Epithelial cell of esophagus (primary cell): ENCODE measurements at places on chromosomes 6 and 20.

DNA sequence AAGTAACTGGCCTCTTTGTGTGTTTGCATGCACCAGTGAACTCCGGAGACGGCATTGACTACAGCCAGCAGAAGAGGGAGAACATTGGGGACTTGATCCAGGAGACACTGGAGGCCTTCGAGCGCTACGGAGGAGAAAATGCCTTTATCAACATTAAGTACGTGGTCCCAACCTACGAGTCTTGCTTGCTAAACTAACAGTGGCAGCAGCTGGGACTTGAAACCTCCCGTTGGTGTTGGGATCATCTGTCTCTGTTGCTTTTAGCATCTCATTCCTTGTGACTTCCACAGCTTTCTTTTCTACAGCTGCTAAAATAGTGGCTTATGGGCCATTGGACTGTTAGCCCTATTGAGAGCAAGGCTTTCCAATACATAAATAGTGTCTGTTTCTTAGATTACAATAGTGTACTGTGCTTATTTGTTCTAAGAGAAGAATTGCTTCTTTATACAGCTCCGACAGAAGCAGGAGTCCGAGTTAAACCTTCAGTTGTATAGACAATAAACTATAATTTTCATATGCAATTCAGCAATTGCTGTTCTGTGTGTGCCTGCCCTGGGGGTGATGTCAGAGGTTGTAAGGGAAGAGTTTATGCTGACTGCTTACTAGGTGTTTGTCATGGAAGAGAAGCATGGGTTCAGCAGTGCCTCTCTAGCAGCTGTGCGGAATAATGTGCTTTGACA lies 99.6 kb upstream of the QKI start:
- DNase-seq = peak; percentile 15

GRCh38 chr20:10074513-10074912 lies 39.7 kb downstream of the ANKEF1 start:
- DNase-seq = peak; percentile 97

GRCh38 chr6:89409461-89410035 lies 2.5 kb downstream of the RRAGD start:
- DNase-seq = no peak

GRCh38 chr6:111804627-111805235 lies 68.5 kb downstream of the FYN start:
- no peak for DNase-seq

GRCh38 chr6:53679446-53679933 lies 13.9 kb upstream of the KLHL31 start:
- peak; percentile 56 for DNase-seq

GRCh38 chr6:150835620-150836019 lies 29.9 kb upstream of the MTHFD1L start:
- peak; percentile 57 for DNase-seq

DNA sequence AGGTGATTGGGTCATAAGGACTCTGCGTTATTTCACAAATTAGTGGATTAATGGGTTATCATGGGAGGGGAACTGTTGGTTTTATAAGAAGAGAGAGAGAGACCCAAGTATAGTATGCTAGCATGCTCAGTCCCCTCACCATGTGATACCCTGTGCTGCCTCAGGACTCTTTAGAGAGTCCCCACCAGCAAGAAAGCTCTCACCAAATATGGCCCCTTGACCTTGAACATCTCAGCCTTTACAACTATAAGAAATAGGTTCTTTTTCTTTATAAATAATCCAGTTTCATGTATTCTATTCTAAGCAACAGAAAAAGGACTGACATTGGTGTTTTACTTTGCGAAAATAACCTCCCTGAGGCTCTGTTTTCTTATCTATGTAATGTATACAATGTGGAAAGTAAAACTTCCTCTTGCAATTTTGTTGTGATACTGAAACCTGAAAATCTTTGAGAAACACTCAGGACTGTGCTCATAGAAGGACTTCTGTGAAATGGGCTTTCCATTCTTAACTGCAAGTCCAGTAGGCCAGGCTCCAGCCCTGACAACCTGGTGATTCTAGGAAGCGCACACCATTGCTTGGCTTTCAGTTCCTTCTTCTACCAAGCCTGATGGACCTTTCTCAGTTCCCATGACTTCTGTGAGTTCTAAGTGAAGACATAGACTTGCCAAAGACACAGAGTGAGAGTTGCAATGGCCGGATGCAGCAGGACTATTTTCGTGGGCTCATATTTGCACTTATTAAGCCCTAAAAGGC lies 21.9 kb downstream of the SIRPD start:
- no peak for DNase-seq

- DNase-seq = peak; percentile 54
Observed at GRCh38 chr6:16472349-16473069, 234.1 kb downstream of the GMPR start.

DNA sequence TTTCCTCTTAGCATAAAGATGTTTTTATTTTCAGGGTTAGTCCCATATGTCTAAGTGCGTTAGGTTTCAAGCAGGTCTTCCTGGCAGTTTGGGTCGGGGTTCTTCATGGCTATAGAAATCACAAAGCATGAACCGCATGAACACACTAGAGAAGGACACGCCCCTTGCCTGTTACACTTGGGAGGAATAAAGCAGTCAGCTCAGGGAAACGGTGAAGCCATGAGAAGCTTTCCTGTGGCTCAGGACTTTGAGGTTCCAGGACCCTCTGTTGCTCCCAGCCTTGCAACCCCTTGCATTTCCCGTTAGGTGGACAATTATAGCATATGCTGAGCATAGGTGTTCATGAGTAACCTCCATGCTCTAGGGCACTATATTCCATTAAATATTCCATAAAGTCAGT lies 96.7 kb downstream of the SYCP2 start:
- peak; percentile 35 for DNase-seq

GRCh38 chr6:137133122-137133521 lies 40.3 kb downstream of the IL22RA2 start:
- DNase-seq = no peak

DNA sequence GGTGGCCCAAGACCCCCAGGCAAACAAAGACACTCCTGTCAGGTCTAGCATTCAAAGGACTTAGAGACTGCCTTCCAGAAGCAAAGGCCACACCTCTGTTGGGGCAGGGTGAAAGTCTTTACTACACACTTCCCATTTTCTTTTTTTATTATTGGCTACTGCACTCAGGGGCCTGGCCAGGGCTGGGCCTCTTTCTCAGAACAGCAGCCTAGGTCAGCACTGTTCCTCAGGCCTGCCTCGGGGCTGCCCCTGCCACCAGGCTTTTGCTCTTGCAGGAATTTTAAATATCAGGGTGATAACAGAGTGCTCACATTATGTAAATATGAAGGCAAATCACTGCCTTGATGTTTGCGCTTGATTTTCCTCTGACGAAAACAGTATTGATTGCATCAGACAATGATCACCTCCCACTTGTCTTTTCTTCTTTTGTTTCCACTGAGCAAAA lies 18.5 kb downstream of the GSTA4 start:
- DNase-seq = no peak

DNA sequence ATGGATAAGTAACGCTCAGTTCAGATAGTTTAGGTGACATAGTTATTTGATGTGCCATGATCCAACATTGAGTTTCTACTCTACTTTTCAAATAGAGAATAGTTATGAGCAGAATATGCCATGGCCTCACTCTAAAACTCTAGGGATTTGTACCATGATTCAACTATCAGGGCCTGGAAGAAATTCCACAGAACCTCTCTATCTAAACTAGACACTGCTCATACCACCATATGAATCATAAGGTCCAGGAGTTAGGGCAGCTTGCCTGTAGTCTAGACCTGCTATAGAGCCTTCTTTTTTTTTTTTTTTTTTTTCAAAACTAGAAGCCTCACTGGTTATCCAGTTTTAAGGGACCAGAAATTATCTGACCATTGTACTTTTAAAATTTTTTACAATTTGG lies 571.8 kb upstream of the IMPG1 start:
- DNase-seq = peak; percentile 2

DNA sequence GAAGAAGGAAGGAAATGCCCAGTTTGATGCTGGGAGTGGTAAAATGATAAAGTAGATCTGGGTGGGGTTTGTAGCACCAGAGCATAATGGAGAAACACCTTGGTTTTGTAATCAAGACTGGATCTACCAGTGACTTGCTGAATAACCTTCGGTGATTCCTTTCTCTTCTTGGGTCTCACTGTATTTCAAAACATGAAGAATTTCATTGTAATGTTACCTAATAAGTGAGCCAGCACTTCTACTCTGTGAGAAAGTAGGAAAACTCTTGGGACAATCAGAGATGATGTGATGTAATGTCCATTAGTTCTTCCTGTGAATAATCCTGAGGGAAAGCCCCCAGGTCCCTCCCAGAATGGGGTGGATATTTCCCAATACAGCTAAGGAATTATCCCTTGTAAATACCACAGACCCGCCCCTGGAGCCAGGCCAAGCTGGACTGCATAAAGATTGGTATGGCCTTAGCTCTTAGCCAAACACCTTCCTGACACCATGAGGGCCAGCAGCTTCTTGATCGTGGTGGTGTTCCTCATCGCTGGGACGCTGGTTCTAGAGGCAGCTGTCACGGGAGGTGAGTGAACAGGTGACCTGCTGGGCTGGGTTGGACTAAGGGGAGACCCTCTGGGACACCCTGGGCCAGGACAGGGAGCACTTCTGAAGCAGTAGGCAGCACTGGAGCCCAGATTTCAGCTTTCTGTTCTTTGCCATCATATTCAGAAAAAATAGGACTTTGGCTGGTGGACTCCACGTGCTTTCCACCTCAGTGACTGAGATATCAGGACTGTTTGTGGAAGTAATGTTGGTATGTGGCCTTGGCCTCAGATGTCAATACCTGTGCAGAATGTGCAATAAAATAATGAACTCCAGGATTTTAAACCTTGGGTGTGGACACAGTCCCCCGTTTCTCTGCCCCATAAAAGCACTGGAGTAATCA lies at the start of gene PI3:
Gene PI3 (plus strand): TSS at position 469 of the 931 bp plus-strand sequence. CDS start 21 bp downstream, at position 490.
- peak; percentile 96 for DNase-seq

GRCh38 chr20:58127701-58128111 lies 100.7 kb downstream of the ANKRD60 start:
- peak; percentile 89 for DNase-seq

- no peak for DNase-seq
Observed at GRCh38 chr20:49352751-49353150, 74.9 kb upstream of the ZNFX1 start.

DNA sequence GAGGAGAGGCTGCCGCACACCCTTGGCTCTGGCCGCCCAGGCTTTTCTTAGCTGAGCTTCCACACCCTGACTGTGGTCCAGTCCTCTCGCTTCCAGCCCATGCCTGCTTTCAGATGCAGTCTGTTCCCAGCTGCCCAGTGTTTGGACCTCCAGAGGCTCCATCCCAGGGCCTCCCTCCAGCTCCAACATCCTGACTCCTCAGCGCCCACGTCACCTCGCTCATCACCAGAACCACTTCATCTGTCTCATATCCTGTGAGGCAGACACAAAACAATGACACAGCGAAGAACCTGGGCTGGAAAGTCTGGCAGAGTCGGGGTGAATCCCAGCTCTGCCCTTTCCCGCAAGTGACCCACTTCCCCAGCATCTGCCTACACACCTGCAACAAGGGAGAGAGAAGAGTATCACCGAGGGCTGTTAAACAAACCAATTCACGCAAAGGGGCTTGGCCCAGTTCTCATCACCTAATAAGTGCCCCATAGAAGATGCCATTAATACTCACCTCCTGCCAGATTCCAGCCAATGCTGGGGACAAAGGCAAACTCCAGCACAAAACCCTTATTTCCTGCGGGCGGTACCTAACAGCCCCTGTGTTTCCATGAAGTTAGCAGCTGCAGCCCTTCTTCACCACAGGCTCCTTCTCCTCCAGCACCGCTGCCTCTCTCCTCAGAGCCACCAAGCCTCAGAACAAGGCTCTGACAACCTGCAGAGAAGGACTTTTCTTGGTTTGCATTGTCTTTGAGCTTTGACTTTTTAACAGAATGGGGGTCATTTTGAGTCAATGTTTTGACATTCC lies 133.4 kb upstream of the CDH4 start:
- DNase-seq = no peak

DNA sequence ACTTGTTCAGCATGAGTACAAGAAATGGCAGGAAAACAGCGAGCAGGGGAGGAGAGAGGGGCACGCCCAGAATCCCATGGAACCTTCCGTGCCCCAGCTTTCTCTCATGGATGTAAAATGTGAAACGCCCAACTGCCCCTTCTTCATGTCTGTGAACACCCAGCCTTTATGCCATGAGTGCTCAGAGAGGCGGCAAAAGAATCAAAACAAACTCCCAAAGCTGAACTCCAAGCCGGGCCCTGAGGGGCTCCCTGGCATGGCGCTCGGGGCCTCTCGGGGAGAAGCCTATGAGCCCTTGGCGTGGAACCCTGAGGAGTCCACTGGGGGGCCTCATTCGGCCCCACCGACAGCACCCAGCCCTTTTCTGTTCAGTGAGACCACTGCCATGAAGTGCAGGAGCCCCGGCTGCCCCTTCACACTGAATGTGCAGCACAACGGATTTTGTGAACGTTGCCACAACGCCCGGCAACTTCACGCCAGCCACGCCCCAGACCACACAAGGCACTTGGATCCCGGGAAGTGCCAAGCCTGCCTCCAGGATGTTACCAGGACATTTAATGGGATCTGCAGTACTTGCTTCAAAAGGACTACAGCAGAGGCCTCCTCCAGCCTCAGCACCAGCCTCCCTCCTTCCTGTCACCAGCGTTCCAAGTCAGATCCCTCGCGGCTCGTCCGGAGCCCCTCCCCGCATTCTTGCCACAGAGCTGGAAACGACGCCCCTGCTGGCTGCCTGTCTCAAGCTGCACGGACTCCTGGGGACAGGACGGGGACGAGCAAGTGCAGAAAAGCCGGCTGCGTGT lies 11.6 kb downstream of the TNFAIP3 start:
- DNase-seq = no peak

DNA sequence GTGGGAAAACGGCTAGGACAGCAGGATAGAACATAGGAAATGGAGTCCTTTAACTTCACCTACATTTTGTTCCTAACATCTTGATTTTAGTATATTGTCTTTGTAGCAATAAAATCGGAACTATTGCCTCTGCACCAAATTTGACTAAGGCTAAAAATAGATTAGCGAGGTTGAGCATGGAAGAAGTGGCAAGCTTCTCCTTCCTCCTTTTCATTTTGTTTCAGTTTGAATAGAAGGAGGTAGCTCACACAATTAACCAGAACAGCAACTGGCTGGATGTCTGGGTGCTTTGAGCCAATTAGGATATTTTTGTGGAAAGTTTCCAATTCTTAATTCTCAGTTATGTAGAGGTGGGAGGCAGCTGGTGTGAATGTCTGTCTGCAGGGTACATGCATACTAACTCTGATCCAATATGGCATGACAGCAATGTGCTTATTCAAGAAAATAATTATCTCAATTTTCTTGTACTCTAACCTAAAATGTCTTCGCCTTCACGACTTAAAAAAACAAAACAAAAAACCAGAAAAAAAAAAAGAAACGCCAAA lies 3.1 kb upstream of the HECA start:
- DNase-seq = no peak

DNA sequence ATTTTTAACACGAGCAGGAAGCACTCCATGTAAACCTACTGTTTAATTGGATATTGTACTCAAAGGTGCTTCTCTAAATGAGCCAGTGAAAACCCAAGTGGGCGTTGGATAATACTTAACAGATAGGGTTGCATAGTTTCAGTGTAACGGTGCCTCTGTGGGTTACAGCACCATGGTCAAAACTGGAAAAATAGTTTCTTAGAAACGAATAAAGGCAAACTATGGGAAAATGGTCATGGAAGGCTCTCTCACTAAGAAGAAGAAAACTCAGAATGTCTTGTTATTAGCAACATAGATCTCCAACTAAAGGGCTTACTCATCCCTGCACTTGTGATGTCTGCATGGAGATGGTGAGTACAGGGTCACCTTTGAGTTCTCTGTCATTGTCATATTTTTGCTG lies 59.1 kb upstream of the NEDD9 start:
- no peak for DNase-seq

GRCh38 chr6:33620158-33620855 lies 815 bp upstream of the ITPR3 start:
- peak; percentile 65 for DNase-seq
